ENCODE measurements at places on chromosomes 5 and 9.

- DNase-seq: peak; percentile 78
Observed at GRCh38 chr9:35726931-35727330, 5.1 kb downstream of the TLN1 start.

- DNase-seq: no peak
Observed at GRCh38 chr5:178328826-178329730, 96.5 kb upstream of the PHYKPL start.

- DNase-seq: no peak
Observed at GRCh38 chr5:150703762-150704161, 2.9 kb upstream of the RBM22 start.

- no peak for DNase-seq
Observed at GRCh38 chr5:18987101-18987500, 1000.9 kb downstream of the CDH18 start.

GRCh38 chr5:137341831-137342230 is 157.3 kb downstream of the SPOCK1 start:
- DNase-seq: peak; percentile 36

DNA sequence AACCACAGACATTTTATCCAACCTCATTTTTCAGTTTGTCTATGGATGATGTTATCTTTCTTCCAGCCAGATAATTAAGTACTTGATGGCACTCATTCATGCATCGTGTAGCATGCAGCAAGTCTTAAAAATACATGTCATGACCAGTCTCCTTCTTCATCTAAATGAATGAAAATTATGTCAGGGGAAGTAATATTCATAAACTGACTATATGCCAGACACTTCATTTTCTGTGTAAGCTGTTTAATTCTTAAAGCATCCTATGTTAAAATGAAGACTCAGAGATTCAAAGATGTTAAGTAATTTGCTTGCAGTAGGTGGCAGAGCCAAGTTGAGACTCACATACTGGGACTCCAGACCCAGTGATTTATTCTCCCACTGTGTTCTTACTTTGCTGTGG is 181.7 kb upstream of the CD180 start:
- DNase-seq: no peak

DNA sequence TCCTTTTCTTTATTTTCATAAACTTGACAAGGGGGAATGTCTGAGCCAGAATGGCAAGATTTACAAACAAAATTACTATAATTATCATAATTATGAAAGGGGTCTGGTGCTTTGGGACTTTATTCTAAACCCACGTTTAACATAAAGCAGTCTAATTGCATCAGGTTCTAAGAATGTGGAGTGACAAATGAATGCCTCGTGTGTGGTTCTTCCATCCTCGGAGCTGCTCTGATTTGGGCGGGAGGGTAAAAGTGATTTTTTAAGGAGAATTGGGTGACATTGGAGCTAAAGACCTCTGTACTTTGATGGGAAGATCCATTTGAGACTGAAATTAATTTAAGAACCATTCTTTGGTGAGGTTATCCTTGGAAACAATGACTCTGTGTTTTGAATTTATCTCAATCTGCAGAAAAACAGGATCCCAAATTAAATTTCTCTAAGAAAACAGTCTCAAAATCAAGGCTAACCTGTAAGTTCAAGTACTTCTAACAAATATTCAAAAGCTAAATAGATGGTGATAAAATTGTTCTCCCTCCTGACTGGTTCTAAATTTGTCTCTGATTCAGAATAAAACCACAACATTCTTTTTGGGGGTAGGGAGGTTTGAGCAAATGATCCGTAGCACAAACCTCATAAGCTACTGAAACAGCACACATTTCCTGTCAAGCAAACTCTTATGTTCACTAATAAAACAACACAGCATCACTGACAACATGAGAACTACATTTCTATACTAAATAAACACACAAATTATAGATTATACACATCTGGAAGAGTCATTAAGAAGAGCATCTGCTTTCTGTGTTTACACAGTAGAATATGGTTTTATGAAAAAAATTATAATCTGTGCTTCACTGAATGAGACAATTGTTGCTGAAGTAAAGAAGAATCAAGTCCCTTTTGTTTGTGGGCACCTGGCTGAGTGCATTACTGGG is 85.5 kb downstream of the DCP2 start:
- no peak for DNase-seq

GRCh38 chr9:14058325-14058688 is 255.6 kb downstream of the NFIB start:
- DNase-seq: no peak

DNA sequence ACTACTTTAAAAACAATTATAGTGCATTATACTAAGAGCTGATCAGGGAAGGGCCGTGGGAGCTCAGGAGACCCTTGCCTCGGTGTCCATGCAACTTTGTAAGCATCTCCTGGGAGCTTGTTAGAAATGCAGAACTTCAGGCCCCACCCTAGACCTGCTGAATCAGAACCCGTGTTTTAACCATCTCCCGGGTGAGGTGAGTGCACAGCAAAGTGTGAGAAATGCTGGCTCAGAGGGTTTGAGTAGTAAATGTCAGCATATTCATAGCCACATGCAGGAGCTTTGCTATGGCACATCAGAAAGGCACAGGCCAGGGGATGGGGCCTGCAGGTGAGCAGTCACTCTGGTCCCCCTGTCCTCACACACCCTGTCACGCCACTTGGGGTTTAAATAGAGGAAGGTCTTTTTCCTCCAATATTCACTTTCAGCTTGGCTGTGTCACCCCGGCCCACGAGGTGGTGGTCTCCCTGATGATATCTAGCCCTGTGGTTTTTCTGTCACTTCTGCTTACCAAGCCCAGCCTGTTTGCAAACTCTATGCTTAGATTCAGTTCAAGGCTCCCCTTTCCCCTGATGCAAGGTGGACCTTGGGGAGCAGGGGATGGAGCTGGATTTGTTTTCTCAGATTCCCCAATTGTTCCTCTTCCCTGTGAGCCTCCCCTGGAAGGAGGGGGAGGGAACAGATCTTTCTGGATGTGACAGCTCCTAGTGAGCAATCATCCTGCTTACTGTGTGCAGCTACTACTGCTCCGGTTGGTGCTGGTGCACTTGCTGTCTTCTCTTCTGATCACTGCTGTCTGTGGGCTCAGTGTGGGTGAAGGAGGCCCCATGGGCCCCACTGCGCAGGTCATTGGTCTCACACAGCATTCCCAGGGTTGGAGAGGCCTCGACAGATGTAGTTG is 51.8 kb upstream of the TGFBR1 start:
- DNase-seq: no peak

DNA sequence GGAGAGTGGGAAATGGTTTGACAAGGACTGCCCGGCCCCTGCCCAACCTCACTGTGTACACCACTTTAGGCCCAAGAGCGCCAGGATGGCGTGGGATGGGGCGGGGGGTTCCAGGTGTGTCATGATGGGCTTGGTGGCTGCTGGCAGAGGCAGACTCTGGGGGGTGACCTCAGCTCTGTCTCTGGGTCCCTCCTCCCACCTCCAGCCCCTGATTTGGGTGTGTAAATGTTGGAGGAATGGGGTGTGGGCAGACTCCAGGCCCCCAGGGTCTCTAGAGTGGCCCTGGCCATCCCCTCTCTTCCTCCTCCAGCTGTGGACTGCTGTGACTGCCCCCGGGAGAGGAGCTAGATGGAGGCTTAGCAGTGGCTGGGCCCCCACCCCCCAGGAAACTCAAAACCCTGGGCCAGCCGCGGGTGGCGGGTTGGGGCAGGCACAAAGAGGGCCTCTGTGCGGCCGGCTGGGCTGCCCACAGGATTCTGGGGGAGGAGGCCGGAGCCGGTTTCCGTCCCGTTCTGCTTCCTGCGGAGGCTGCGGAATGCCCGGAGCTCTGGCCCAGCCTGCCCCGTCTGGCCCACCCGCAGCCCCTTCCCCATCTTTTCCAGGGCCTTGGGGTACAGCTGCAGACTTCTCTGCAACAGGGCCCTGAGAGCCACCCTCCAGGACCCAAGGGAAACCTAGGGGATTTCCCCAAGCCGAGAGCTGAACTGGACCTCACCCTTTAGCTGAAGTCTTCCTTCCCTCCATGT is 23.1 kb downstream of the CXXC5 start:
- DNase-seq: no peak

- DNase-seq: no peak
Observed at GRCh38 chr5:56060276-56061110, 65.7 kb upstream of the IL6ST start.

DNA sequence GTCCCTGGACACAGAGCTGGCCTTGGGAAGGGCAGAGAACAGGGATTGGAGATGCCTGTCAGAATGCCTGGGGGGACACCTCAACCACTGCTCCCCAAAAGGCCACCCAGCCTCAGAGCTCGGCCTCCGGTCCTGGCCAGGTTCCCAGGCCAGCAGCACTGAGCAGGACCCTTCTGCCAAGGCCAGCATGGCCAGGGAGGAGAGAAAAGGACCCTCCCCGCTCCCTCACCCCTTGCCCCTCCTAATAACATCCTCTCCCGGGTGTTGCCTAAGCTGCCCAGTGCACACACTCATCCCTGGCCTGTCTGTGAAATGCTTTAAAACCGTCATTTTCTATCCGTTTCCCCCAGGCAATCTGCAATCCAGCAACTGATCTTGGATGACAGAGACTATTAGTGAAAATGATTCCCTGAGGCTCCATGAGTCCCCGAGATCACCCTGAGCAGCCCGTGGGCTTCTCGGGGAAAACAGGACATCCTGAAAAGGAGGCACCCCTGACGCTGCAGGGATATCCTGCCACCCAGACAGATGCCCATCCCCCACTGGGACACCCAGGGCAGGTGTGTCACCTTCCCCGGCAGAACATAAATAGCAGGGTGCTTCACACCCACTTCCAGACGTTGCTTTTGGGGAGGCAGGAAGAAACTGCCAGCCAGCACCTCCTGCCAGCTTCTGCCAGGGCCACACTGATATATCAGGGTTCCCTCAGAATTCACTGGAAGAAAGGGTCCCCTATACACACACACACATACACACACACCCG is 75.3 kb downstream of the ADAMTS2 start:
- no peak for DNase-seq

DNA sequence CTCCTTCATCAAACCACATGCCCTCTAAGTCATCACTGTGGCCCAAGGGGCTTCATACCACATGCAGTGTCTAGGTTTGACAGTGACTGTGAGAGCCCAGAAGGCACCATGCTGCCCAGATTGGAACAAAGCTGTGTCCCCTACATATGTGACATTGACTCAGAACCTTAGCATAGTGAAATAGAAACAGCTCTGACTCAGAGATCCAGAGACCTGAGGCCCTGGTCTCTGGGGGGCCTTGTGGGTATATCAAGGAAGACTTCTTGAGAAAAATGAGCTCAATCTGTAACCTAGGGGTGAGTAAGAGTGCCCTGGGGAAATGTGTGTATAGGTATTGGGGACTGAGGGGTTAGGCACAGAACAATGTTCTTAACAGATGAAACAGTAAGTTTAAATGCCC is 7.1 kb upstream of the ENTREP1 start:
- peak; percentile 17 for DNase-seq

DNA sequence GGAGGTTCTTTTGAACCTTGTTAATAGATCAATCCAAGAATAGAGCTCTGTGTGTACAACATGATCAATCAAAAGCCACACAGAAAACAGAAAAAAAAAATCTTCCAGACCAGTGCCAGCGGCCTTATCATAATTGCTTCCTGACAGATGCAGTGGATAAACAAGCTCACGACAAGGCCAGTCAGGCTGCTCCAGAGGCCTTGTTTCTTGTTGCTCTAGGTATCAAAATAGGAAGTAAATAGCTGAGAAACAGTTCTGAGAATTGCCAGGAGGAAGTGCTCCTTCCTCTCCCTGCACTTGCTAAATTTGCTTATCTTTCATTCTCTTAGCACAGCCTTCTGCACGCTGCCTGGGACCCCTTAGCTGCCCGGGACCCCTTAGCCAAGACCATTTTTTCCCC is 199.0 kb upstream of the TARS1 start:
- DNase-seq: no peak

DNA sequence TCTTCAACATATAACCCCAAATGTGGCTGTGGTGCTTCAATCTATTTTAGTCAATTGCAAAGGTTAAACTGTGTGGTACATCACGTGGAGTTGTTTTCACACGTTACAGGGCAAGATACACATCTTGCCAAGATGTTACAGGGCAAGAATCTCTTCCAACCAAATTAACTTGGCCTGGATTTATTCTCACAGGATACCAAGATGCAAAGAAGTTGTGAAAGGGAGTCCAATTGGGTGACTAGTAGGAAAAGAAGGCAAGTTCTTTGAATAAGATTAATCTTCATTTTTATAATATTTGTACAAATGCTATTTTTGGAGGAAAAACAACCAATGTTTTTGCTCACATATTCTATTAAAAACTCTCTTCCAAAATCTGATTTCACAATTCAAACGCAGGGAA is 4.8 kb upstream of the IFNA8 start:
- DNase-seq: no peak

- DNase-seq: no peak
Observed at GRCh38 chr5:161064781-161065180, 212.8 kb upstream of the ATP10B start.

DNA sequence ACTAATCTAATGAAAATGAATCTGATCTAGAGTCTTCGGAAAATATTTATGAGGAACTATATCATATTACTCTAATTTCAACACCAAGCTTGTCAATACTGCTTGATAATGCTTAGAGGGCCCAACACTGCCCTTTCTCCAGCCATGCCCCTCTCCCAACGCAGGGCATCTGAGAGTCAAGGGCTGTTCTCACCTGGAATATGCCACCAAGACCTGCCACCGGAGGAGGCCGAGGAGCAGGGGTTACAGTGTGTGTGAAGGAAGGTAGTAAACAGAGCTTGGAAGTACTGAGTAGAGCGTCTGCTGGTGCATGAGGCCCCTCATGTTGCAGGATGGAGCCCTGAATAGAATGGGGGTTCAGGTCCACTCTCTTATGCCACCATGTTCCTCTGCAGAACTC is 301.3 kb upstream of the MPDZ start:
- no peak for DNase-seq

DNA sequence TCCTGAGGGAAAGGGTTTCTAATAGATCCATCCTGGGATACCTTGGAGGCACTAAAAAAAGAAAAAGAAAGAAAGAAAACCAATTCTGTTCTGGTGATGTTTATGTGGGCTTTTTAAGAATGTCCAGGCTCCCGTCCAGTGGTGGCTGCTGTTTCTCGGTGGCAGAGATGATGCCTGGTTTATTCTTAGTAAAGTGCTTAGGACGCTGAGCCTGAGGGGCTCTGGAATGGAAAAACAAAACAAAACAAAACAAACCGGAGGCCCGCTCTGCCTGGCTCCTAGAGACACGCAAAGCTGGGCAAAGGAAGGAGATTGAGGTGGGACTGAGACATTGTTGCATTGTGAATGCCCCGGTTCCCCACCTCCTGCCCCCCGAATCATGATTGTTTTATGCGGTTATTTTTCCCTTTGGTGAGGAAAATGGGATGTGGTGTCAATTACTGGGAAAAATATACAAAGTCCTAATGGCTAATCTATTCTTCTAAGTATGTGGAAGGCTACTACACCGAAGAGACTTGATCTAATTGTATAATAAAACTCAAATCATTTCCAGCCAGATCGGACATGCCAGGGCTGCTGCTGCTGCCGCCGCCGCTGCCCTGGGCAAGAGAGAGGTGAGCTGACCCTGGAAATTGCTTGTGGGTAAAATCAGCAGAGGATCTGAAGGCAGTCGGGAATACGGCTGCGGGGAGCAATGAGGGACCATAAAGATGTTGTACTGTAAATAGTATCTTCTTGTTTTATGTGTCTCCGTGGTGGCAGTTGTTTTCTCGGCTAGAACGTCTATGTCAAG is 644.9 kb downstream of the CCDC171 start:
- DNase-seq: no peak

GRCh38 chr9:76887951-76888350 is 18.0 kb downstream of the PRUNE2 start:
- DNase-seq: no peak

GRCh38 chr5:97087138-97087537 is 55.3 kb downstream of the LIX1 start:
- DNase-seq: no peak

Data from T-helper 2 cell (primary cell).